ENCODE measurements at places on chromosomes 6 and 20. TPM values are rescaled to one million over a fixed set of nuclear protein-coding genes. Genes with fewer than 3 reads are reported as not detected.

Gene ABHD16B
- total RNA-seq, result not detected

GRCh38 chr6:641225-641985, 15.5 kb downstream of the HUS1B start:
- no peak for DNase-seq

Gene UBE3D
- 9.9 TPM for total RNA-seq

- DNase-seq, result no peak
These were observed 17.6 kb downstream of the RNF8 start for GRCh38 chr6:37371154-37372083.

Gene BTN1A1
- total RNA-seq, result not detected

DNA sequence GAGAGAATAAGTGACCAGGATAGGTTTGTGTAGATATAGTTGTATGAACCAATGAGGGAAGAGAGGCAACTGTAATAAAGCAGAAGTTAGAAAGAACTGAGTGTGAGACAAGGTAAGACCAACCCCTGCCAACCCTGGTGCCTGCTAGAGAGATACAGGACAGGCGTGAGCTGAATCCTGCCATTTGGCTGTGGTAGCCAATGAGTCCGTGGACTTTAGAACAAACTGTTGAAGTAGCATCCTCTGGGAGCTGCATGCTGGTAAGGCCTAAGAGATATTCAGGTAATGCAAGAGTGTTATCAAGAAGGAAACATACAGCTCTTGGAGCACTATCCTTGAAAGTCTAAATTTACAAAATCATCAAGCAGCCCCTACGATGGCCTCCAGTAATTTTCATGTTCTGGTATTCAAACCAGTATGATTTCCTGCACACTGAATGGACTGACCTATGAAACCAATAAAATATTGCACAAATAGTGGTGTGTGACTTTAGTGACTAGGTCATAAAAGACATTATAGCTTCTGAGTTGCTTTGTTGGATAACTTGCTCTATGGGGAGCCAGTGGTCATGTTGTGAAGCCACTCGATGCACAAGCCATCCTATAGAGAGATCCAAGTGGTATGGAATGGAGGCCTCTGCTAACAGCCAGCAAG, 24.0 kb downstream of the BTBD3 start:
- DNase-seq, result no peak

Gene PPP1R18
- 71.6 TPM for total RNA-seq

All from Daoy (cell line).